Fibroblast of lung (primary cell): ENCODE measurements at places on chromosomes 2 and 18. TPM values are rescaled to one million over a fixed set of nuclear protein-coding genes. Genes with fewer than 3 reads are reported as not detected.
A peak's percentile ranks its signal among the peaks of the same experiment; 100 is the strongest.

- no peak for DNase-seq
Observed at GRCh38 chr2:1082456-1083205, 132.0 kb downstream of the SNTG2 start.

DNA sequence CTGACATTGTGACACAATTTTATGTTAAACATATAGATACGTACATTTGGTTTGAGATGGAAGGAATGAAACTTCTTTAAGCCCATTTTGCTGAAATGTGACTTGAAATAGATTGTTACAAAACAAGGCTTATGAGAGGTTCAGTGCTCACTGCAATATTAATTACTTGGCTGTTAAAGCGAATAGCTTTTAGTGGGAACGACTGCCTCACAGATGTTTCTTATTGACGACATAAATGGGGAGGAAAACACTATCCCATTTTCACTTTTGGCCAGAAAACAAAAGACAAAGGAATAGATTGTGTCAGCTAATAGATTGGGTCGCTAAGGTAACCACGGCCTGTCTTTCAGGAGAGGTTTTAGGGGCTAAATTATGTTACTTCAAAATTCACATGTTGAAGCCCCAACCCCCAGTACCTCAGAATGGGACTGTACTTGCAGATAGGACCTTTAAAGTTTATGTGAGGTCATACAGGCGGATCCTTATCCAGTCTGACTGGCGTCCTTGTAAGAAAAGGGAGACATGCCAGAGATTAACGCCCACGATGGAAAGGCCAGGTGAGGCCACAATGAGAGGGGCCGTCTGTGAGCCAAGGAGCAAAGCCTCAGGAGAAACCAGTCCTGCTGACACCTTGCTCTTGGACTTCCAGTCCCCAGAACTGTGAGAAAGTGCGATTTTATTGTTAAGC, 10.8 kb downstream of the INPP1 start:
- DNase-seq, result peak; percentile 21

- no peak for DNase-seq
Observed at GRCh38 chr18:35172009-35172408, 68.8 kb upstream of the ZNF397 start.

- no peak for DNase-seq
Observed at GRCh38 chr18:49013291-49013691, 62.5 kb upstream of the SMAD7 start.

- no peak for DNase-seq
Observed at GRCh38 chr18:11521853-11522252, 87.5 kb upstream of the SLC35G4 start.

DNA sequence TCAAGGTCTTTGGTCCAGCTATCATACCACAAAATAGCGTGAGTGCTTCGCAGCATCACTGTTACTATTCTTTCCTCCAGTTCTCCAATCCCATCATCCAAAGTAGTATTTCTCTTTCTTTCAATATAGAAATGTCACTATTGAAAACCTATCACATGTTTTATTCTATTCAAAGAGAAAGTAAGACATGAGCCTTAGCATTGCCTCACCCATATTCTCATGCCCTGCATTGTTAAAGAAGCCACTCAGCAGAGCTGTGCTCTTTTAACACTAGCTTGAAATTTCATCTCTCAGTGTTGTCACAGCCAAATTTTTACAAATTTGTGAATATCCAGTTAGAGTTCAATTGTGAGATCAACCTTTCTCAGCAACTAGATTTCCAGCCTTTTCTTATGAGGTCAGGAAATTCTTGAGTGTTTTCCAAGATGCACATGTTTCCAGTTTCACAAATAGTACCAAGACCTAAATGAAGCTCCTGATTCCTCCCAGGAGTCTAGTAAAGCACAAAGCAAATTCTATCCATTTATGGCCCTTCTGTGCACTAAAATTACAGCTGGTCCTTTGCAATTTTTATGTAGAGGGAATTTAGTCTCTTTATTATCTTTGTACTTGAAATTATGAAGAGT, 343.7 kb downstream of the SPAG16 start:
- DNase-seq, result no peak

DNA sequence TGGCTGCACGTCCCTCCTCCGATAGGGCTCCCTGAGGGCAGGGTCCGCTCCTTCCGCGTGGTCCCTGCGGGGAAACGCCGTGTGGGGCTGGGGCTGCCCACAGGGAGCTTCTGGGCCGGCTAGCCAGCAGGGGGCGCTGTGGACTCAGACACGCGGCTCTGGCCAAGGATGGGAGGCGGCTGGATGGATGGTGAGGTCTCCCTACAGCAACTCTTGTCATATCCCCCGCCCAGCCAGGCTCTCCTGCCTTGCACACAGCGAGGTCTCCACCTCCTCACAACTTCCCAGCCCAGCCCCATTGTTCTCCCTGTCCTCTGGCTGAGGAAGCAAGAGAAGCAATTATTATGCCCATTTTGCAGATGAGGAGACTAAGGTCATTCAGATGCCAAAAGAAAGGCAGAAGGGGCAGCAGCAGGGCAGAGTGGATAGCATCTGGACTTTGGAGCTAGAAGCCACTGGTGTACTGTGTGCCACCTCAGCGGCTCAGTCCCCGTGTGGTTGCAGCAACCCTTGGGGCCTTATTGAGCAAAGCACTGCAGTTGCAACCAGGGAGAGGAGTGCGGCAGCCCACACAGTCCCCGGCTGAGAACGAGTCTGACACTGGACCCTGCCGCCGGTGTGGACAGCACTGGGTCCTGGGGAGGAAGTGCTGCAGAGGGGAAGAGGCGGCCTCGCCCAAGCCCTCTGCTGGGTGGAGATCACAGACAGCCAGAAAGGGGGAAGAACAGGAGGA, 99.0 kb downstream of the ZFP36L2 start:
- DNase-seq, result no peak

DNA sequence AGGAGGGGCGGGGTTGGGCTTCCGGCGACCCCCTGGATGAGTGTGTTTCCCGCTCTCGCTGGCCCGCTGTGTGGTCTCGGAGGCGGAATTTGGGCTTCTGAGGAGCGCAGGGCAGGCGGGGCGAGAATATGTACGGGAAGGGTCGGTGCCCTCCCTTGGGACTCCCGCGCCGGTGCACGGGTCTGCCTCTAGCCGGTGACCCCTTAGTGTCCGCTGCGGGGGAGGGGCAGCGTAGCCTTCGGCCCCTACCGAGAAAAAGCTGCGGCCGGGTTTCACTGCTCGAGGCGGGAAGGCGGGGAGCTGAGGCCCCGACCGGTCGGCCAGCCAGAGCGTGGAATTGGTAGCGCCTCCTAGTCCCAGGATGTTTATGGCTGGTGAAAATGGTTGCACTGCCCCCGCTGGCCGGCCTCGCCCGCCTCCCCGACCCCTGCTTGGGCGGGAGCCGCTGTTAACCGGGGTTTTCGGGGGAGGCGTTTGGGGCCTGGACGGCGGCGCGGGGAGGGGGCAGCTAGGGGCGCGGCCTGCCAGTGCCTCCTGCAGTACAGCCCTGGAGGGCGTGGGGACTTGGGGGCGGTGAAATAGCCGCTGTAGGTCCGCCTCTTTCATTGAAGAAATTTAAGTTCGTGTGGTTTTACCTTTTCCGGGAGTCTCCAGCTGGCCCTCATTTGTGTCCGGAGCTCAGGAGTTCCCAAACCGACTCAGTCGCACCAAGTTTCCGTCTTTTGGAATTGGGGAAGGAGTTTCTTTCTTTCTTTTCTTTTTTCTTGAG, at the start of gene UGP2:
TSS of gene UGP2 (plus strand) at position 643 of the 769 bp plus-strand sequence. CDS start 290 bp downstream, outside the sequence.
- peak; percentile 96 for DNase-seq

GRCh38 chr18:12253663-12254135, 462 bp upstream of the CIDEA start:
- no peak for DNase-seq

- peak; percentile 37 for DNase-seq
Observed at GRCh38 chr18:31942291-31942998, 483 bp downstream of the TRAPPC8 start.

DNA sequence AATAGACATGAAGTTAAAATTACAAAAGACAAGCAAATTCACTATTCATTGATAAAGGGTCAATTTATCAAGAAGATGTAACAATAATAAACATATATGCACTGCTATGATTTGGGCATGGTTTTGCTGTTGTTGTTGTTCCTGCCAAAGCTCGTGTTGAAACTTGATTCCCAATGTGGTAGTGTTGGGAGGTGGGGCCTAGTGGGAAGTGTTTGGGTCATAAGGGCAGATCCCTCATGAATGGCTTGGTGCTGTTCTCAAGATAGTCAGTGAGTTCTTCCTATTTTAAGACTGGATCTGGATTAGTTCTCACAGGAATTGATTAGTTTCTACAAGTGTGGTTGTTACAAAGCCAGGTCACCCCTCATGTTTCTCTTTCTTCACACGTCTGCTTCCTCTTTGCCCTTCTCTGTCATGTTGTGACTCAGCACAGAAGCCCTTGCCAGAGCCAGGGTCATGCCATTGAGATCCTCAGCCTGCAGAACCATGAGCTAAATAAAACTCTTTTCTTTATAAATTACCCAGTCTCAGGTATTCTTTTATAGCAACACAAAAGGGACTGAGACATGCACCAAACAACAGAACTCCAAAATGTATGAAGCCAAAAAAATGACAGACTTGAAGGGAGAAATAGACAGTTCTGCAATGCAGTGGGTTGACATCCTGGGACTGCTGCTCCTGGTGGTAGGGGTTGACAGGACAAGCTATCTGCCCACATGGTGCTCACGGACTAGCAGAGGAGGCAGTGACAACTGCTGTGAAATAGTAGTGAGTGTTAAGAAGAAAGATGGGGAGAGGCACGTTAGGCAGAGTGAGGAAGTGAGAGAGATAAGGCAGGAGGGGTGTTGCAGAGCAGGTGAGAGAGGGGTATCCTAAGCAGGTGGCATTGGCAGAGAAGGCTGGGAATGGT, 18.6 kb upstream of the SKA1 start:
- DNase-seq, result no peak

- no peak for DNase-seq
Observed at GRCh38 chr2:105868060-105868459, 123.3 kb downstream of the NCK2 start.

- DNase-seq, result no peak
Observed at GRCh38 chr2:144580521-144581161, 60.7 kb upstream of the ZEB2 start.

GRCh38 chr2:234243871-234244565, 193.5 kb downstream of the SPP2 start:
- DNase-seq, result peak; percentile 38

DNA sequence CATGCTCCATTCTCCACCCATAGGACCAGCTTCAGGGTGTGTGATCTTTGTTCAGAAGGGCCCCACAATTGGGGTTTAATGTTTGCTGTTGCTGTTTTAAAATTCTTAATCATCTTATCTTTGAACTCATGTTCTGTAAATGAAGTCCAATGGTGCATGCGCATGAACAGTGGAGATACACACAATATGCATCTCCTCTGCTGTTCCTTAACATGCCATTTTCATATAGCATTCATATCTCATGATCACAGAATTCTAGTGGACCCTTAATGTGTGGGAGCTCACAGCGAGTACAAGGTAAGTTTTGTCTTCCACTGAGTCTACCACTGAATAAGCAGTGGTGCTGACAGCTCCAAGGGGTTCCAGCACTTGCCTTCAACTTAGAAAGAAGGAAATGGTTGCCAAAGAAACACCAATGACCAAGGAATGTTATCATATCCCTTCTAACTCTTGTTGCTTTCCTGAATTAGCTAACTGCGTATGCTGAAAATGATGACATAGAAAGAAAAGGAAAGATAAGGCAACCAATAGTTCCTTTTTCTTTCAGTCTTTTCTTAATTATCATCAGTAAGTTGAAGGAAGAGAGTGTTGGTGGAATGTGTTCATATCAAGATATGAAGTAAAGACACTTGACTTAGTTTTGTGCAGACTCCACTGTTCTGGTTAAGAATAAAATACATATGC, 258.9 kb upstream of the FBXO11 start:
- DNase-seq, result no peak

- peak; percentile 79 for DNase-seq
Observed at GRCh38 chr2:9163306-9164111, 43.1 kb upstream of the ASAP2 start.

DNA sequence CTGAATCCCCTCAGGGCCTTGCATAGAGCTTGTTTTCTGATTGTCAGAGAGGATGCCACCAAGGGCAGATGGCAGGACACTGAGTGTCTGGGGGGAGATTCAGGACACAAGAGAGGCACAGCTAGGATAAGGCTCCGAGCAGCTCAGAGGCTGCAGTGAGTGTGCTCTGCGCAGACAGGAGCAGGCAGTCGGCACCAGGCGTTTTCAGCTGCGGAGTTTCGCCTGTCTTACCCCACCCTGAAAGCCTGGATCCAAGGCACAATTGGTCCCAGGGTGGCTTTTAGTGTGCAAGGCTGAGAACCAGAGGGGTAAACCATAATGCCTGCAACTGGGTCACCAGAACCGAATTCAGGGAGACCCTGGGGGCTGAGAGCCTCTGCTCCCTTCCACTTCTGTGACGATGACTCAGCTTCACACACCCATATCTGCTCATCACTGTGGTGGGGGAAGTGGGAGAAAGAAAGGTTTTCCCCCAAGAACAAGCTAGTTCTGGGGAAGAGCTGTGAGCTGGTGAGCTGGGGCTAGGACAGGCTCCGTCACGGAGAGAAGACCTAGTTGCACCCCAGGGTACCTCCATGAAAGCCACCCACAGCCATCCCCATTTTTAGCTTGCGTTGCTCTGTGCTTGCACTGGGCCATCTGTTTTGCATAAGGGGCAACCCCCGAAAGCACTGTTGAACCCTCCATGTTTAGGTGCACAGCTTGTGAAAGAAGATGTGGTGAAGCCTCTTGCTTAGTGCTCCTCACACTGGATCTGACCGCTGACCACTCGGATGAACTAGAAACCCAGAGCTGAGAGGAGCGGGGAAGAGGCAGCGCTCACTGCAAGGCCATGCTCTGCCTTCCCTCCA, 173.7 kb downstream of the CELF4 start:
- DNase-seq, result no peak

GRCh38 chr2:99864561-99865553, 277.5 kb downstream of the AFF3 start:
- DNase-seq, result peak; percentile 85

- DNase-seq, result peak; percentile 86
Observed at GRCh38 chr2:127014630-127015029, 92.3 kb downstream of the BIN1 start.

GRCh38 chr18:36467614-36468013, 170.1 kb downstream of the FHOD3 start:
- DNase-seq, result no peak

Gene RAD51AP2
- under 0.01 and 0.17 TPM in 2 replicates for total RNA-seq

Gene SLC38A11
- total RNA-seq, result 0.26 and 0.50 TPM in 2 replicates

Gene HTR2B
- total RNA-seq, result 31.1 and 92.5 TPM in 2 replicates

Gene CHN1
- 59.1 and 203 TPM in 2 replicates for total RNA-seq

Gene ASXL3
- 0.51 and 0.66 TPM in 2 replicates for total RNA-seq

Gene ADD2
- total RNA-seq, result 2.5 and 2.6 TPM in 2 replicates

Gene TLX2
- total RNA-seq, result under 0.01 TPM in 1 of 2 replicates, not detected in the other

Gene KIAA2012
- under 0.01 TPM in 1 of 2 replicates, not detected in the other for total RNA-seq

Gene SERPINB11
- not detected in 2 replicates for total RNA-seq

Gene FTCDNL1
- 2.3 and 3.6 TPM in 2 replicates for total RNA-seq

Gene CNTNAP5
- not detected in 2 replicates for total RNA-seq

Gene C2orf92
- total RNA-seq, result 0.77 and 0.99 TPM in 2 replicates

Gene EEF1B2
- total RNA-seq, result 439 and 578 TPM in 2 replicates

Gene PKDCC
- total RNA-seq, result 63.9 and 70.1 TPM in 2 replicates

Gene CYP26B1
- total RNA-seq, result 0.17 and 0.51 TPM in 2 replicates

Gene SETBP1
- 4.5 and 4.9 TPM in 2 replicates for total RNA-seq

Gene UPP2
- total RNA-seq, result not detected in 2 replicates

Gene MBOAT2
- 36.0 and 46.4 TPM in 2 replicates for total RNA-seq

Gene EVX2
- total RNA-seq, result not detected in 2 replicates

Gene IHH
- total RNA-seq, result not detected in 2 replicates

Gene TRIM54
- 0.17 TPM in 1 of 2 replicates, not detected in the other for total RNA-seq
